ENCODE measurements at places on chromosomes 2 and 18.

- no peak for DNase-seq
Measured at GRCh38 chr2:240401781-240402551, 33.5 kb upstream of the GPC1 start.

- no peak for DNase-seq
Measured at GRCh38 chr2:155965415-155966063, 367.0 kb downstream of the NR4A2 start.

DNA sequence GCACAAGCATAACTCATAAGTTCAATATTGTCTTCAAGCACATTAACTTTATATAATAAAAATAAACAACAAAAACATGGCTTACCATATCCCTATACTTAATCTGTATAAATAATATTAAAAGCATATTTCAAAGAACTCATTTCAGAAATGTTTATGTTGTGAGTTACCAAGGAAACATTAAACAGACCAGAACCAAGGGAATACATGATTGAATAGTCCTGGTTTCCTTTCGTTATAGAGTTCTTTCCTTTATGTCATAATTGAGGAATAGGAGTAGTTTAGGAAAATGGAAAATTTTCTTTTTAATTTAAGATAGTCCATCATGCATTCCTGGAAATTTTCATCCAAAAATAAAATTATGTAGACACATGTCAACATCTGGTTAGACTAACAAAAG is 343.0 kb downstream of the ERBB4 start:
- no peak for DNase-seq

DNA sequence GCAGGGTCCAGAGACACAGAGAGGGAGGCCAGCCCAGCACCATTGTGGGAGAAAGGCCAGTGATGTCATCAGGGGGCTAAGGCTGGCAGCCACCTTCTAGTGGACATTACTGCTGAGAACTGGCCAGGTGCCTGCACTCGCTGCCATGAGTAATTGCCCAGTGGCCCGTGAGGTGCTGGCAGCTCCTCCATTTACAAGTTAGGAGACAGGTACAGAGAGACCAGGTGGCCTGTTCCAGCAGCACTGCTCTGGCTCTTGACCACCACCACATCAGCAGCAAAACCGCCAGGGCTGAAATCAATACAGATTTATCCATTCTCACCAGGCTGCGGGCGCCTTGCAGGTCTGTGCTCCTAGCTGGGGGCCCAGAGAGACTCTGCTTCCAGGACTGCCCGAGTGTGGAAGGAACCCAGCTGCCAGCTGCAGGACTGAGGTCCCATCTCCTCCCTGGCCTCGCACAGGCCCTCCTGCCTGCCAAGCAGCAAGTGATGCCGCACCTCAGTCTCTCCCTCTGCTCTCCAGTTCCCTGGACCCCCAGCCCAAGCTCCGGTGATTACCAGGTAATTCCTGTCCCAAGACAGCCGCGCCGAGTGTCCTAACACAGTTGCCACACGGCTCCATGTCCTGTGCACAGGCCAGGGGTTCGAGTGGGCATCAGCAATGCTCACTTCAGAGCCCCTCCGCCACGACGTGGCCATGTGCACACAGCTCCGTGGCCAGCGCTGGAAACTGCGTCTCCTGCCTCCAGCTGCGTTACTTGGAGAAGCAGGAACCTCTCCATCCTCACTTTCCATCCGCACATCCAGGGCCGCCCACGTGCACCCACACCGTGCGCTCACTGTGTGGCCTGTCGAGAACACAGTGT is 101.0 kb upstream of the CTDP1 start:
- DNase-seq = no peak

GRCh38 chr2:152038441-152038958 is 60.3 kb downstream of the CACNB4 start:
- peak; percentile 66 for DNase-seq

DNA sequence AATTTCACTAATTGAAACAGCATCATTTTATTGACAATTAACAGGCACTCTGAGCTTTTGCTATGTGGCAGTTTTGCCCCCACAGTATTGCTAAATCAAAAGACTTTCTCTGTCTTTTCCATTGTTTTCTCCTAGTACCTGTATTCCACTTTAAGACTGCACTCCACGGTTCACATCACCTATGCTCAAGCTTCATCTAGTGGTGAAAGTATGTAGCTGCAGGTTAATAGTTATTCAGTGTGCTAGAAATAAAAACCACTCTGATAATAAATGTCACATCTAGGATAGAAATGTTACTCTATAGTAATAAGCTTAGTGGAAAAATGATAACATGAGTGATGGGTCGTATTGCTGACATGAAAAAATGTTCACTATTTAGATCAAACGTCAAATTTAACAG is 24.6 kb downstream of the ARL6IP6 start:
- no peak for DNase-seq

- no peak for DNase-seq
Measured at GRCh38 chr2:201685156-201685555, 13.3 kb downstream of the MPP4 start.

All from ascending aorta (tissue), 2 donors.